Head of caudate nucleus (tissue), 42 donors: ENCODE measurements at places on chromosomes 16 and 17.

DNA sequence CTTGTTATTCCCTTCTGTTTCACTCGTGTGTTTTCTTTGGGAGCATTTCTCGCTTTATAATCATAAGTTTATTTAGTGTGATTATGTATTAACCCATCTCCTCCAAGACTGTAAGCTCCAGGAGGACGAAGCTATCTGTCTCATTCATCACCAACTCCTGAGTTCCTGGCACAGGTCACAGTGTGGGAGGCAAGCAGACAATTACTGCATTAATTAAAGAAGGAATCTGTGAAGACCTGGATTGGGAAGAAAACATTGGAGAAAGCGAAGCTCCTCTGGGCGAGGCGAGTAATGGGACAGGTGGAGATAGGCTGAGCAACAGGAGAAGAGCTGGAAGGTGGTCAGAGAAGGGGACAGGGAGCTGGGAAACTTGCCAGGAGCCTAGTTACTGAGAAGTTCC, 7.8 kb upstream of the CAMKK1 start:
- DNase-seq = no peak

DNA sequence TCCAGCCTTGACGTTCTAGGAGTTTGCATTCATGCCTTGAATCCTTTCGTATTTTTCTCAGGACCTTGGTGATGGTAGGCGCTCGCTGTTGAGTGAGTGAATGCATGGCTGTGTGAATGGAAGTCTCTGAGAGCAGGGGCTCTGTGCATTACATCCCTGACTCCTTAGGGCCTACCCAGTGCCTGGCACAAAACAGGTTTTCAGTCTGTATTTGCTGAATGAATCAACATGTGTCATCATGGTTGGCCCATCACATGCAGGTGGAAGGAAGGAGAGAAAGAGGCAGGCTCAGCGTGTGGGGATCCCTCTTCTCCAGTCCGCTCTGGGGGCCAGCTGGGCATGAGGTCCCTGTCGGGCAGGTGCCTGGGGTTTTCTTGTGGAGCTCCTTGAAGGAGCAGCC, 8.7 kb downstream of the RAP1GAP2 start:
- DNase-seq = no peak

GRCh38 chr17:49656247-49656646, 21.6 kb downstream of the SPOP start:
- DNase-seq = no peak

DNA sequence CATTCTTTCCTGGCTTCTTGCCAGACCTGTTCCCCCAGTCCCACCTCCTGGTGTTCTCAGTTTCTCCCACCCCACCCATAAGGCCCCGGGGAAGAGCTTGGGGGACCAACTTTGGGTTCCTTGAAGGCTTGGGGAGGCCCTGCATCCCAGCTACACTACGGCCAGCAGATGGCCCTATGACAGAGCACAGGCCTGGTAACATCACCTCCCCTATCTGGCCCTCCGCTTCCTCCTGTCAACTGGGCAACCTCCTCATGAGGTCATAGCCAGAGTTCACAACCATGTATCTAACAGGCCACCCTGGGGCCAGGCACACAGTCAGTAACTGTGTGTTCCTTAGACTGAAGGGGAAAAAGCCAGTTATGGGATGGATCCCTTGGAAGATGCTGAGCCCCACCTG, 31.4 kb downstream of the MYO15A start:
- DNase-seq = no peak
